ENCODE measurements at places on chromosomes 5 and 9.

DNA sequence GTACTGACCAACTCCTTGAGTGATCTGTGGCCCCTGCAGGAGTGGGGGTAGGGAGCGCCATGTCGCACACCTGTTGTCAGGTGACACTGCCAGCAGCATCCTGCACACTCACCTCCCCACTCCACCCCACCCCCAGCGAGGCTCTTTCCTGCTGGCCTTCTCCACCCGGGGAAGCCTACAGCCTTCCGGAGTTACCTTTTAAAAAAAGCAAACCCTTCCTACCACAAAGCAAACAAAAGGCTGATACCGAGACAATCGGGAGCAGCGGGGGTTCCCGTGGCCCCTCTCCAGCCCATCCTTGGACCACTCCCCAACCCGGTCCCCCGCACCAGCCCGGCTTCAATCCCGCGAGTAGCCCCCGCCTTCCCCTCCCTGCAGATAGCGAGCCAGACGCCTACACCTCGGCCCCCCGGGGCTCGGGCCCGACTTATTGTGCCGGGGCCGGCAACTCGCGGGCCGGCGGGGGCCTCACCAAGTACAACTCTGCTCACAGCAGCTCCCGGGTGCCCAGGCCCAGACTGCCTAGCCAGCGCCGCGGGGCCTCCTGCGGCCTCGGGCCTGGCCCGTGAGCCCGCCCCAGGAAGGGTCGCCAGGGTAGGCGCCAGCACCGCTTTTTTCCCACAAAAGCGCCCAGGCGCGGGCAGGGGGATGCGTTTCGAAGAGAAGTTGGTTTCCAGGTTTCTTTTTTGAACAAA, 724 bp downstream of the MACROH2A1 start:
- DNase-seq, result no peak

- no peak for DNase-seq
Measured at GRCh38 chr5:118125687-118126086, 862.7 kb downstream of the DTWD2 start.

- DNase-seq, result no peak
Measured at GRCh38 chr5:79521156-79521555, 7.2 kb upstream of the HOMER1 start.

DNA sequence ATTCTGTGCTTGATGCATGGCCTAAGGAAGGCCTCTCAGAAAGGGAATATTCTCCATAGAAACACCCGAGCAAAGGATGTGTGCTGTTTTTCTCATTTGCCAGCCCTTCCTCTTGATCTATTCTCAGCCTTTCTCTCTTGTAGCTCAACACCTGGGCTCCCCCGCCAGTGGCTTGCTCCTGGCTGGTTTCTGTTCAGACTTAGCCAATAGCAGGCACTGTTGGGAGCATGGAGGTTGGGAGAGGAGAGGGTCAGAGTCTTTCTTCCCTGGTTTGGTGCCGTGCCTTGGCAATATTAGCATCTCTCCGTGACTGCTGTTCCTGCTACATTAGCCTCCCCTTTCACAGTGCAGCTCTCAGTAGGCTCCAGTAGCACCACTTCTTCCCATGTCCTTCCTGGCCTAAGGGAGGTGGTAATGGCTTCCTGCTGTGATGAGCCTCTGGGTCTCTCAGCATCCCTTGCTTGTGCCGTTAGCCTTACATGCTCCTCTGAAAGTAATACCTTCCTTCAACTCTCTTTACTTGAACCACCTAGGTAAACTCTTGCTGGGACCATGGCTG, 269.7 kb upstream of the GAS1 start:
- DNase-seq, result no peak

DNA sequence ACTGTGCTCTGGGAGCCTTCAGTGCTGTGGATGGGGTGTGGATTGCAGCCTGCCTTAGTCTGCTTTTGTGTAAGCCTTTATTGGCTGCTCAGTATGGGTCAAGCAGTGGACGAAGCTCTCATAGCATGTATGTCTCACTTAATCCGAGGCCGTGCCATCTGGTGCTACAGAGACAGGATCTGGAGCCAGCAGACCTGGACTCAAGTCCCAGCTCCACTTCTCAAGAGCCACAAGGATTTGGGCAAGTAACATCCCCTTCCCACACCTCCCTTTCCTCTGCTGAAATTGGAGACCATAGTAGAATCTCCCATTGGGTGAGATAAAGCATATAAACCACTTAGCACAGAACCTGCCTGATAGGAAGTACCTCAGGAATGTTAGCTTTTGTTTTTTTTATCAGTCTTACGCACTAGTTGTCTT, 23.4 kb upstream of the LECT2 start:
- no peak for DNase-seq

DNA sequence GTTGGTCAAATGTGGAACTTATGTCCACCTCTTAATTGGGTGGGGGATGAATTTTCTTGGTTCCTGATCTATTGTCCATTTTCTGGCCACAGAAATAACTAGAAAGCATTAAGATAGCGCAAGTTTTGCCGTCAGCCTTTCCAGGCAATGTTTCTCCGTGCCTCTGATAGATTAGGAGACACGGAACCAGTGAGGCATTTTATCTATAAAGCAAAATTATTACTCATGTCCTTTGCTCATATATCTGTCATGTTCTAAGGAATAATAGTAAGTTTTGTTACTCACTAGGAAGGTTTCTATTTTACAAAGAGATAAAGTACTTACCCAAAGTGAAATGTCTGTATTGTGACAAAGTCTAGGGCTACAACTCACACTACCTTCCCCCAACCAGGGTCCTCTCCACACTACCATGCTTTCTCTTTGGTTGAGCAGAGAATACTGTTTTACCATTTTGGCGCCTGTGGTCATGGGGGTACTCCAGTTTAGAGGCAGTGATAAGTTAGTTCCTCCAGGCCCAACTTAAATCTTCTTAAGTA, 19.9 kb upstream of the IL9 start:
- DNase-seq, result no peak

- no peak for DNase-seq
Measured at GRCh38 chr9:11872471-11872870, 820.7 kb upstream of the TYRP1 start.

GRCh38 chr9:92138157-92138959, 23.1 kb upstream of the SPTLC1 start:
- DNase-seq, result no peak
